NCI-H2081 (cell line): ENCODE measurements at places on chromosomes 4 and X.

DNA sequence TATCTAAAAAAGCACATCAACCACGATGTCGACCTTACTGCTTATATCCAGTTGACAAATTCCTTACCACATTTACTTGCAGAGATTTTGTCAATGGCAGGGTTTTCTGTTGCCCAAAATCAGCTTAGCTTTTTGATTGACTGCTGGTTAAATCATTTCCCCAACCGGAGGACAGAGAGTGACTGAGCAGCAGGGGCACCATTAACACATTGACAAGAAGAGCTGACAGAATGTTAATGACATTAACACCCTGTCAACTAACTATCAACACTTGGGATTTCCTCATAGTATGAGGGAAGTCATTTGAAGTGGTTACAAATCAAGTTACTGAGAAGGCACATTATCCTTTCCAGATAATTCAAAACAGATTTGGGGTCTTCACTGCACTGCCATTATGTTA lies 368.4 kb downstream of the RPA4 start:
- DNase-seq = no peak

- no peak for DNase-seq
Observed at GRCh38 chr4:142120921-142121320, 484.5 kb downstream of the IL15 start.

- DNase-seq = no peak
Observed at GRCh38 chrX:13545726-13546125, 23.7 kb upstream of the EGFL6 start.

- no peak for DNase-seq
Observed at GRCh38 chr4:6308899-6309643, 39.4 kb downstream of the WFS1 start.

DNA sequence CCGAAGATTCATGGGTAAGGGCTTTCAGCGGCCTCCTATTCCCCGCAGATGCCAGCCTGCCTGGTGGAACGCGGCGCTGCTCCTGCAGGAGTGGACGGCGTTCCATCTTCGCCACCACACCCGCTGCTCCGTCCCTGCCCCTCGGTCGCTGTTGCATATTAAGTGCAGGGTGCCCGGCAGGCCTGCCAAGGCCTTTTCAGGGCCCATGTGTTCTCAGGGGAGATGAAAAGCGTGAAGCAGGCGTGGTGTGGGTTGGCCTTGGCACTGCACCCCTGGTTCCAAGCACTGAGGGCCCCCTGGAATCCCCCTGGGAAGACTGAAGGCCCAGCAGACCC lies 52.0 kb downstream of the SORCS2 start:
- DNase-seq = no peak

DNA sequence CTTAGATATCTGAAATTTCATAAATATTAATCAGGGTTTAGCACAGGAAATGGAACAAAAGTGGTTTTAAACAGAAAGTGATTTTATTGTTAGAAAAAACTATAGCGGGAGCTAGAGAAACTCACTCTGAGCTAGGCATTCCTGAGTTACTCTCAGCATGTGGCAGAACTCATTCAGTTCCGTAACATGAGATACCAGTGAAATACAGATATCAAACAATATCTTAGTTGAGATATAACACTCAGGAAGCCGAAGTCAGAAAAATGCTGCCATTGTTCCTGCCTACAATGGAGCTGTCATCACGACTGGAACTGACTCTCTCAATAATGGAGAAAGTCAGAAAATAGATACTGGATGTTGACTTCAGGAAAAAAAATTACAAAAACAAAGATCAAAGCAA lies 1428.7 kb downstream of the PCDH18 start:
- DNase-seq = no peak

GRCh38 chr4:169136330-169136729 lies 126.3 kb upstream of the CBR4 start:
- DNase-seq = no peak
